Stimulated activated CD8-positive, alpha-beta memory T cell treated with anti-CD3 and anti-CD28 coated beads, Interleukin-4, amount 100 ng/mL, for 1 hour (primary cell): ENCODE measurements at places on chromosomes 2 and 18.

GRCh38 chr18:50061876-50062517 lies 132.9 kb downstream of the MYO5B start:
- no peak for DNase-seq

DNA sequence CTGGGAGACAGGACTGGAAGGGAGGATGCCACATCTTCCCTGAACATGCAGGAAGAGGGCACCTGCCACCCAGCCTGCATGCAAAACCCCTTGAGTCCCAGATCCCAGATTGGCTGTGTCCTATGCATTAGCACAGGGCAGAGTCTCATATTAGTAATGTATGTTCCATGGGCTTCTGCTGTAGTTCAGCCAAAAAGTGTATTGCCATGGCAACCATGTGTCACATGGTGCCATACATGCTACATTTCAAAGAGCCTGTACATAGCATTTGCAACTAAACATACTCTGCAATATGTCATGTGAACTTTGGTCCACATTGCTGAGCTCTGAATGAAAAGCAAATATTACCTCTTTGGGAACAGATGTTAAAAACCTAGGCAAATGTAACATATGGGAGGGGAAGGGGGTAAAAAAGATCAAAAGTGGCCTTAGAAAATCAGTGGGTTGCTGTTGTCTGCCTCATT lies 78.4 kb downstream of the DPP4 start:
- no peak for DNase-seq

- DNase-seq: no peak
These were observed 89.9 kb upstream of the CDCA7 start for GRCh38 chr2:173264603-173265366.

DNA sequence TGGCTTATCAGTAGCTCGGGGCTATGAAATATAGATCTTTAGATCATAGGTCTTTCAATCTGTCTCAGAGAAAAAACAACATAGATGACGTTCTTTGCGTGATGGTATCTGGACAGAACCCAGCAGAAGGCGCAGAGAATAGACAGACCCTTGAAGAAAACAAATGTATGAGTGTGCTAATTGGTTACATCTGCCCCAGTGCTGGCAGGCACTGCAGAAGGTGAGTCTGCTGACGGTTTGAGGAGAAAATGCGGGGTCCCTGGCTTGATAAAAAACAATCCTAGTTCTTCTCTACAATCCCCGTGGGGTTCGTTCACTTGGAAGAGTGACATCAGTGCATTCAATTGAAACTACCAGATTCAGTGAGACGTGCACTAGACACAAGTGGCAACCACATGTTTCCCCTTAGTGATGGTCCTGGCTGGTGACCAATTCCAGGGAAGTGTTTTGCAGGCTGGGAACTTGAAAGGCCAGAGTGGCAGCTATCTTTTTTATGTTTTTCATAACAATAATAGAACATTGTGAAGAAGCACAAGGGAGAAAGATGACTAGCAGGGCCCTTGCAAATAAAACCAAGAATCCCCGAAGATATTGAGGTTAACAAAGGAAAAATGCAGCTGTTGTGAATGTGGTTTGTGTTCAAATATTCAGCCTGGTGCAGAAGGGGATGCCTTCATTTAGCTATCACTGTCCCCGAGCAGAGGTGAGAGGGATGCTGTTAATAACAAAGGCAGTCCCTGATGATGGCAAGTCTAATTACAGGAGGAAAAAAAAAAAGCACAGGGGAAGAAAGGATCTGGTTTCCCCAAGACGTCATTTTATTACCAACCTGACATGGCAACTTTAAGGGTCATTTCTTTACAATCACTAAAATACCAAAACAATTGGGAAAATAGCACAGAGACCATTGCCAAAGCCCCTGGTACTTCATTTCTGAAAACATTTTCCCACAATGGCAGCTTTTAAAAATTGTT lies 337.6 kb upstream of the FIGN start:
- DNase-seq: no peak

- no peak for DNase-seq
These were observed 105.4 kb downstream of the EPHA4 start for GRCh38 chr2:221466744-221467143.

DNA sequence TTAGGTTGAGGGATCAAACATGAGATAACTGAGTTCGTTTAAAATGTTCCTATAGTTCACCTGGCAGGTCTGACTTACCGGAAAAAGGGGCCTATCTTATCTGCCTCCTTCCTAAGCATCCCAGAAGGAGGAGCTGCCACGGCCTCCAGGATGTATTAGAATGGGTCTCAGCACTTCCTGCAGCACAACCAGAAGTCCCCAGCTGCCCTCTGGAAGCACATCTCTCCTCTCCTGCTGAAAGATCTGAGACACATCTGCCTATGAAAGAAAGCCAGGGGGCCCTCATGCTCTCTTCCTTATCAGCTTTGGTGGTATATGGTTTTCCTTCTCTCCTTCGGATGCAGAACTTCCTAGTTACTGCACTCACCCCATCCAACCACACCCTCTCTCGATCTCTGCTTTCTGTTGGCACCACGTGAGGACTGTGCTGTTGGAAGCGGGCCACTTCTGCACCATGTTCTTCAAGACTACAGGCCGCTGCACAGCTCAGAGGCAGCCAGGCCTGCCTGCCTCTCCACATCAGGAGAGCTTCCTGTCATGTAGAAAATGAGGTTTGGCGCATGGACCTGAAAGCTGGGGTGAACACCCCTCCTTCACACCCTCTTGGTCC lies 6.5 kb downstream of the IGFBP5 start:
- no peak for DNase-seq

DNA sequence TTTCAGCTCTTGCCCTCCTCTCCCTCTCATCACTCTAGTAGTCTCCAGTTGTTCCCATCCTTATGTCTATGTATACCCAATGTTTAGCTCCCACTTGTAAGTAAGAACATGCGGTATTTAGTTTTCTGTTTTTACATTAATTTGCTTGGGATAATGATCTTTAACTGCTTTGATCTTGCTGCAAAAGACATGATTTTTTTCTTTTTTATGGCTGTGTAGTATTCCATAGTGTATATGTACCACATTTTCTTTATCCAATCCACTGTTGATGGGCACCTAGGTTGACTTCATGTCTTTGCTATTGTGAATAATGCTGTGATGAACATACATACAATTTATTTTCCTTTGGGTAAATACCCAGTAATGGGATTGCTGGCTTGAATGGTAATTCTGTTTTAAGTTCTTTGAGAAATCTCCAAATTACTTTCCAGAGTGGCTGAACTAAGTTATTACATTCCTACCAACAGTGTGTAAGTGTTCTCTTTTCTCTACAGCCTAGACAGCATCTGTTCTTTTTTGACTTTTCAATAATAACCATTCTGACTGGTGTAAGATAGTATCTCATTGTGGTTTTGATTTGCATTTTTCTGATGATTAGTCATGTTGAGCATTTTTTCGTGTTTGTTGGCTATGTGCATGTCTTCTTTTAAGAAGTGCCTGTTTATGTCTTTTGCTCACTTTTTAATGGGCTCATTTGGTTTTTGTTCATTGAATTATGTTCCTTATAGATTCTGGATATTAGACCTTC lies 179.6 kb upstream of the SLC39A10 start:
- DNase-seq: no peak

GRCh38 chr18:69483574-69483973 lies 82.9 kb downstream of the DOK6 start:
- DNase-seq: no peak

GRCh38 chr2:150647943-150648342 lies 160.5 kb upstream of the RND3 start:
- DNase-seq: no peak

GRCh38 chr2:168679741-168680310 lies 122.6 kb upstream of the NOSTRIN start:
- DNase-seq: no peak

DNA sequence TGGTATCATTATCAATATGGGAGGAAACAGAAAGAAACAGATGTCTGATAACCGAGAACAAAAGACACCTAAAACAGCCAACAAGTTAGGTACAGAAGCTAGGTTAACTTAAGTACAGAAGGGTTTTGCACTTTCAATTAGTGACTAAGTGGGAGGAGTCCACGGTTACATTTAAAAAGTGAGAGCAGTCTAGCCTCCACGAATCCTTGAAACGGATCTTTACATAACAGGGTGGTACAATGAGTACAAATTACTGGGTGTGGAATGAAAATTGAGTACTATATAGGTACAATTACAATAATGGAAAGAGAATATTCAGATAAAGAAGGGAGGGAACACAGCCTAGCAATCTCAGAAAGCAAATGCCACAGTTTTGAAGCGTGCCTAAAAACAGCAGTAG lies 76.6 kb downstream of the TLK1 start:
- no peak for DNase-seq

DNA sequence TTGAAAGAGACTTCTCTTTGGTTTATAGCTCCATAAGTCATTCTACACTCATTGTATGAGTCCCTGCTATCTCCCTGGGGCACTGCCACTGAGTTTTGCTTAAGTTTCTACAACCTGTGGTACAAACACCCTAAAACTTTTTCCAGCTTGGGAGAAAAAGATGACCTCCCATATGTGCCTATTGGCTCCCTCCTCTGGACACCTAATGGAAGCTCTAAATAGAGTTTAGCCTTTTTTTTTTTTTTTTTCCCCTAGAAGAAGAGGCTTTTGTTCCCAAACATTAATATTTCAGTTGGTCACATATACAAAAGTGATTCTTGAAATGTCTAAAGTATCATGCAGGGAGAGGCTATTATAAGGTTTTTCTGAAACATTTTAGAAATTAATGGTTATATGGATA lies 547.2 kb upstream of the TMEFF2 start:
- DNase-seq: no peak

- DNase-seq: no peak
These were observed 7.7 kb upstream of the ALLC start for GRCh38 chr2:3650140-3650920.

DNA sequence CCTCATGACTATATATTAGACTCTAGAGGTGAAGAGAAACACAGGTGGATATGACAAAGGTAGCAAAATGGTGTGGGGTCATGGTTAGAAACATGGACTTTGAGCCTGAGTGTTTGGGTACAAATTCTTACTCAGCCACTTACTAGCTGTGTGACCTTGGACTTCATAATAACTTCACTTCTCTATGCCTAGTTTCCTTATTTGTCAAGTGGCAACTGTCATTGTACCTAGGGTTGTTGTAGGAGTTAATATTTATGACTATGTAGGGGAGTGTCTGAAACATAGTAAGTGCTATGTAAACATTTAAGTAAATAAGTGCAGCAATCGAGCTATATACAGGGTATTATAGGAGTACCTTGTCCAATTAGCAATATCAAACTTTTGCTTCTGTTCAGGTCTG lies 49.7 kb upstream of the RAPH1 start:
- no peak for DNase-seq

DNA sequence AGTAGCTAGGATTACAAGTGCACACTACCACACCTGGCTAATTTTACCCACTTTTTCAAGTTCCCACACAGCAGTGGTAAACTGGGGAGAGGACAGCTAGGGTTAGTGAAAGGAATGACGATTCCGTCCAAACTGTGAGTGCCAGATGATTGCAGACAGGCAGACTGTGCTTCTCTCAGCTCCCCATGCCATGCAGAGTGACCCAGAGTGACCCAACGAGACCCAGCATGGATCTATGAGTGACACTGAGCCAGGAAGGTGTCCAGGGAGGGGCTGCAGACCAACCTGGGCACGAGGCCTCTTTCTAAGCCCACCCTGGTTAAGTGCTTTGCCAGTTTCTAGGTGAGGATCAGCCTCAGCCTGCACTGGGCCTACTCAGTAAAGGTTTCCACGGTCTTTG lies 7.7 kb upstream of the KLF11 start:
- no peak for DNase-seq

DNA sequence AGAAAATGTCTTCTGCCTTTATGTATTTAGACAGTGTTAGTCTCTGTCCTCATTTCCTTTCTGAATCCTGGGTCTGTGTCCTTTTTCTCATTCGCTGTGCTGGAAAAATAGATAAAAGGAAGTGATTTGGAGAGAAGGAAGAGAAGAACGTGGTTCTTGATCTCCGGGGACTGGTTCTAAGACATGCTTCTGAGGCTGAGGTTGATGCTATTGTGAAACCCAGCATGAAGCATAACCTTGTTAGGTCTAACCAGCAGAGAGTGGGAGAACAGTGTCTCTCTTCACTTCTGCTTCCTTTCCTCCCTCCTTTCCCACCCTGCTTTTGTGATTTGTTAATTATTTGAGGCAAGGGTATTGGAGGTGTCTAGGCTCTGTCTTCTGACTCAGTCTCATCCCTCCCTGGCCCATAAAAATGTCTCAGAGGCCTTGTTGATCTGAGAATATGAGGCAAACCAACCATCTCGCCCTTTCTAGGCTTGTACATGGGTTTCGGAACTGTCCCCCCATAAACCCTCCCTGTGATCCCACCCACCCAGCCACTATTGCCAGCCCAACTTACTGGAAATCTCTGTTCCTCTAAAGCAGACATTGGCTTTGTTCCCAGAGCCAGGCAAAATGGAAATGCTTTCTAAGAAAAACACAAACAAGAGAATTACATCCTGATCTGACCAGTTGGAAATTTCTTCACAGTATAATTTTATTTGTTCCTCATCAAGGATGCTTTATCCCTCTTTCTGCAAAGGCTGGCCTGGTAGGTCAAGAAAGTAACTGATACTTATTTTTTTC lies 360.6 kb upstream of the TNP1 start:
- no peak for DNase-seq

- DNase-seq: no peak
These were observed 208.2 kb downstream of the SH3RF3 start for GRCh38 chr2:109337221-109337620.

- no peak for DNase-seq
These were observed 41.0 kb downstream of the COPS8 start for GRCh38 chr2:237126519-237127174.

DNA sequence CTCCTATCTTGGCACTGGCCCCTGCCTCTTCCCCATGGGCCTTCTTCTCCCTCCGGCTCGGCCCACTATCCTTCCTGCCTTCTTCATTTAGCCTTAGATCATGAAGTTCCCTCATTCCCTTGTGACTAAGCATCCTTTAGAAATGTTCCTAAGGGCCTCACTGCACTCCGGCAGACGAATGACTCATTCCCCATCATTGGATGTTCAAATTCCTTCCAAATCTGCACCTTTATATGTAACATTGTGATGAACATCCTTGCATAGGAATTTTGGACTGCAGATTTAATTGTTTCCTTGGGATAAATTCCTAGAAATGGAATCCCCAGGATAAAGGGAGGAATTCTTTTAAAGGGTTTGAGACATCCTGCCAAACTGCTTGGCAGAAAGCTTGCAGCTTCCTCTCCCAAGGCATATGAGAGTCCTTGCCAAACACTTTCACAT lies 19.0 kb downstream of the CRACDL start:
- no peak for DNase-seq
